Right forelimb (tissue), 1 donor: ENCODE measurements at places on chromosomes 11 and 22.

GRCh38 chr11:47183969-47184368 lies 2.3 kb downstream of the PACSIN3 start:
- DNase-seq = no peak

GRCh38 chr11:30333405-30333804 lies 10.5 kb downstream of the ARL14EP start:
- no peak for DNase-seq

DNA sequence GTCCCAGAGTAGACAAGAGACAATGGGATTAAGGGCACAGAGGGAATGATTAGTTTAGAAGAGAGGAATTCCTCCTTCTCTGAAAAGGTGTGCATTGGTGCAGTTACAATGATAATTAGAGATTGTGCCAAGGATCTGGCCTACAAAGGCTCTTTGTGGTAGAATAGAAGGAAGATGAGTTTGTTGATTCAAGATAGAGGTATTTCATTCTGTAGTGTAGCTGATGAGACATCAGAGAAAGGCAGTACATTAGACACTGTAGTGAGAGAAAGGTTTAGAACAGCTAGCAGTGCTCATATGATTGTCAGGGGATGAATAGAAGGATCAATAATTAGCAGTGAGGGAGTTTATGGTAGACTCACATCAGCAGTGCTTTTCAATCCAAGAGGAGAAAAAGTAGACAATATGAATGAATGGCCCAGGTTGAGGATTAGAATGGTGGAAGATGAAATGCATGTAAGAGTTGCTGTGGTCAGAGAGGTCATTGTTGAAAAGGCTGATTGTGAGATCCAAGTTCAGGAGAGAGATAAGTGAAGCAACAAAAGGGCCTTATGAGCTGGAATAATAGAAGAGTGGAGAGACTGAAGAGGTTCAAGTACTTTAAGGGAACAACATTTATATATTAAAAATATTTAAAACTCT lies 28.9 kb downstream of the SIK2 start:
- no peak for DNase-seq

DNA sequence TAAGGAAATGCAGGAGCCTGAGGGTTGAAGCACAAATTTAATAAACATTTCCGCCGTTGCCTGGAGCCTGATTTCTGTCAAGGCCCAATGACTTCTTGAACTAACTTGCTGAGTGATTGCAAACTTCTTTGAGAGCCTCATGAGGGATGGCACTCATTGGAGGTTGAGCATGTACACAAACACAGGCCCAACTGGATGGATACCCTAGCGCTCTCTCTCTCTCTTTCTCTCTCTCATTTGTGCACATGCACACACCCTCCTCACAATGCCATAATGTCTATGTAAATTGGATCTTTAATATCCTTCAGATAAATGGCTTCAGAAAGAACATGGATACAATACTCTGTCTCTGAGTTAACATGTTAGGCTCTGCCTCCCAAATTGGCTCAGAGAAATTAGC lies 597.7 kb upstream of the CADM1 start:
- DNase-seq = no peak

GRCh38 chr22:38843657-38844314 lies at the start of gene NPTXR:
TSS of gene NPTXR (minus strand) at chr22:38844028.
- peak; percentile 75 for DNase-seq

- no peak for DNase-seq
These were observed 57.9 kb downstream of the PARVA start for GRCh38 chr11:12435264-12435663.

- no peak for DNase-seq
These were observed 107.6 kb downstream of the CCDC34 start for GRCh38 chr11:27255447-27255828.
